ENCODE measurements at places on chromosomes 13 and 19.

- no peak for DNase-seq
Observed at GRCh38 chr13:67101730-67102467, 128.2 kb downstream of the PCDH9 start.

GRCh38 chr13:79966493-79966895 lies 374.4 kb downstream of the SPRY2 start:
- no peak for DNase-seq

DNA sequence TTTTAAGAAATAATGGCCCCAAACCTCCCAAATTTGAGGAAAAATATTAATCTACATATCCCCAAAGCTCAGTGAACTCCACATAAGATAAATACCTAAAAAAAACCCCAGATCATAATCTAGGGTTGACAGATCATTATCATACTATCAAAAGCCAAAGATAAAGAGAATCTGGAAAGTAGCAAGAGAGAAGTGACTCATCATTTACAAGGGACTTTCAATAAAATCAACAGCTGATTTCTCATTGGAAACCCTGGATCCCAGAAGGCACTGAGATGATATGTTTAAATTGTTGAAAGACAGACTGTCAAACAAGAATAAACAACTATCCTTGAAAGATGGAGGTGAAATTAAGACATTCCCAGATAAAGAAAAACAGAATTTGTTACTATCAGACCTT lies 199.3 kb downstream of the KCNRG start:
- no peak for DNase-seq

GRCh38 chr13:36752673-36753072 lies 66.3 kb upstream of the RFXAP start:
- no peak for DNase-seq

DNA sequence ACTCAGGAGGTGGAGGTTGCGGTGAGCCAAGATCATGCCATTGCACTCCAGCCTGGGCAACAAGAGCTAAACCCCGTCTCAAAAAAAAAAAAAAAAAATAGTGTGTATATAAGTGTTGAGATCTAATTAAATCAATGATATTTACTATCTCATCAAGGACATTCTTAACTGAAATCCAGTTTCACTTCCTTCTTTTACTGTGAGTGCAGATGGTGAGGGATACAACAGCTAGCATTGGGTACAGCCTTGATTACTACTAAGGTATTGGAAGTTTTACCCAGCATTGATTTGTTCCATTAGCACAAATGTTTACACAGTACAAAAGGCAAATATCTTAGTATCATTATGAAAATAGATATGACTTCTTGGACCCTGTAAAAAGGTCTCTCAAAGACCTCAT lies 546.6 kb downstream of the KCTD12 start:
- DNase-seq = no peak

DNA sequence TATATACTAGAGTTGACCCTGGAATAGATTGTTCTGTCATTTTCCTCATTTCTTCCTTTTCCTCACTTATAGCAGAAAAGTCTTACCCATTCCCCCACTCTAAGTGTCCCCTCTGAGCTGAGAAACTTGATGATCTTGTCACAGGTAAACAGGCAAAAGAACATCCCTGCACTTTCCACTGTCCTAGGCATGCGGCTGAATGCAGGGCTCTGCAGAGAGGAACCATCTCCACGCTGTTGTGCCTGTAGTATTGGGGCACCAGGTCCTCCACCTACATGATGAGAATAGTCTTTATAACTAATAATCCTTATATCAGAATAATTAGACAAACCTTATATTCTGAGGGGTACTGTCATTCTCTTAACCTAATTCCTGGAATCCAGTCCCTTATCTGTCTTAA lies 211.3 kb downstream of the RBM26 start:
- DNase-seq = no peak

DNA sequence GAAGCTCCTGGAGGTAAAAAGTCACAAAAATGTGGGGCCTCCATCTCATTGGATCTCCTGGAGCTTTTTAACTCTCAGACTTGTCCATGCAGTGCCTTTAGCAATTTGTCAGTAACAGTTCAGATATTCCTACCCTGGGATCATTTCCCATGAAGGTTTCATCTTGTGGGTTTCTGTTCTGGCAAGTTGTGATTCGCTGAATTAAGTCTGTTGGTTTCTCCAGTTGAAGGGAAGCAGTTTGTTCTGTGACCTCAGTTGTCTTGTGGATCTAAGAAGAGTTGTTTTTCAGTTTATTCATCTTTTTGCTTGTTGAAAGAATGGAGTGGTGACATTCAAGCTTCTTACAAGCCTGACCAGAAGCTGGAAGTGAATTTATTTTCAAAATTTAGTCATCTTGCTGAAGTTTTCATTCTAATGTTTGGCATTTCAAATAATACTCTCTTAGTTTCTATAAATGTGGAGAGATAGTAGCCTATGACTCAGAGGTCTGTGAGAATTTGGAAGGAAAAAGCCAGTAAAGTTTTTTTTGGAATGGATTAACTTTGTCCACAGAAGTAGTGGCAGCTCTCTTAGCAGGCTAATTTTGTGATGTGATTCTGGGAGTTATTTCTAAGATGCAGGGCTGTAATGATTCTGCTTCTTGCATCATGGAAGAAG lies 120.1 kb upstream of the CSNK1A1L start:
- no peak for DNase-seq

DNA sequence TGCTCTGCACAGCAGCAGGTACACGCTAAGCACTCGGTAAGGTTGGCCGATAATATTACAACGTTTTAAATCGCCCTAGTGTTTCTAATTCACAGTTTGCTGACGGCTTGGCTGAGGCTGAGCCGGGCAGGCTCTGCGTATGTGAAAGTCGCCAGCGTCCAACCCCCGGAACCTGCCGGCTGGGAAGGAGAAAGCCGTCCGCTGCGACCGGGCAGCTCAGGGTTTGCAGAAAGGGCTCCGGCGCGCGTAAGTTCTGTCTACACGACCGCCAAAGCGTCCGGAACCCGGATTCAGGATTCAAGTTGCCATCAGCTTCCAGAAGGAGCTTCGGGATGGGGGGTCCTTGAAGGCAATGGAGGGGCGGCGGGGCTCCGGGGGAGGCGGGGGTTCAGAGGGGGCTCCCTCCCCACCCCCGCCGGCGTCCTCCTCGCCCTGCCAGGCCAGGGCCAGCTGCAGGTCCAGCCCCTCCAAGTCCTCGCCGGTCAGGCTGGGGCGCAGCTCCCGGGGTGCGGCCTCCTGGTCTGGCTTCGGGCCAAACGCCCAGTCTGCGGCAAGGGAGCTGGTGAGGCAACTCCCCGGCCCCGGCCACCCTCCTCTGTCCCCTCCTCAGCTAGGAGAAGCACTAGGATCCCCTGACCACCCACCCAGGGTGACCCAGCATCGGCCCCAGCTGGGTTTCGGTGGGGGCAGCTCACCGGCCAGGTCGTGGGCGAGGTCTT lies 575 bp downstream of the SMIM44 start:
- DNase-seq = no peak

GRCh38 chr19:18443406-18443805 lies 5.5 kb upstream of the ISYNA1 start:
- DNase-seq = no peak

DNA sequence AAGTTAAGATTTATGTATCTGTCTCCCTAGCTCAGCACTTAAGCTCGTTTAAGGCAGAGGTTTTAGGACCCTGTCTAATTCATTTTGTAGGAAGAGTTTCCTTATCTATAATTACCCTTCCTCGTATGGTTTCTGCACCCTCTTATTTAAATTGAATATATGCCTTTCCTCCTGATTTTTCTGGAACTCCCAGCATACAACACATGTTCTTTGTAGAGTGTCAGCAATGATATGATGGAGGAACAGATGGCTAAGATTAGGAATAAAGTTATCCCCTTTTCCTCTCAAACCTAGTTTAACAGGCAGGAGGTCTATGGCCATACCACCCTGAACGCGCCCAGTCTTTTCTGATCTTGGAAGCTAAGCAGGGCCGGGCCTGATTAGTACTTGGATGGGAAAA lies 359.5 kb downstream of the PCDH17 start:
- no peak for DNase-seq

GRCh38 chr19:54248016-54248601 lies 5.5 kb upstream of the LILRA6 start:
- DNase-seq = no peak

GRCh38 chr13:95058680-95059079 lies 242.6 kb downstream of the ABCC4 start:
- DNase-seq = no peak

- no peak for DNase-seq
Observed at GRCh38 chr19:47741544-47742140, 3.7 kb upstream of the NOP53 start.

DNA sequence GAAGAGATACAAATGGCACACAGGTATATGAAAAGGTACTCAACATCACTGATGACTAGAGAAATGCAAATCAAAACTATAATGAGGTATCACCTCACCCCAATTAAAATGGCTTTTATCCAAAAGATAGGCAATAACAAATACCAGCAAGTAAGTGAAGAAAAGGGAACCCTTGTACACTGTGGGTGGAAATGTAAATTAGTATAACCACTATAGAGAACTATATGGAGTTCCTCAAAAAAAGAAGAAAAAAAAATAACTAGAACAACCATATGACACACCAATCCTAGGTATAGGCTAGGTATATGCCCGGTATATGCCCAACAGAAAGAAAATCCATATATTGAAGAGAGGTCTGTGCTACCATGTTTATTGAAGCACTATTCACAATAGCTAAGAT lies 150.9 kb downstream of the VWA8 start:
- no peak for DNase-seq

DNA sequence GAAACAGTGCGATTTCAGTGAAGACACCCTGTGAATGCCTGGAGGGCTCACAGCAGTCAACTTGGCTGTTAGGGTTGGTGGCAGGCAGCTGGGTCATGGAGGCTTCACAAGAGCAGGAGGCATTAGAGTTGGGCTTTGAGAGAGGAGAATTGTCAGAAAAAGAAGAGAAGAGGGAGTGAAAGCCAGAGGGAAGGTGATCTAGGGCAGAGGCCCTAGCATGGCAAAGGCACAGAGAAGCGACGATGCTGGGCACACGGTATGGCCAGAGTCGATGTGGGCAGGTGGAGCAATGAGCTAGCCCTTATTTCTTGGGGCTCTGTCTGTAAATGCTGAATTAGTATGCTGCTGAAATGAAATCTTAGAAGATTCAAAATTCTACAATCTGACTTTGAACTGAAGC lies 52.6 kb upstream of the OLFM4 start:
- no peak for DNase-seq

GRCh38 chr19:10293637-10294367 lies 4.0 kb downstream of the ICAM5 start:
- no peak for DNase-seq

DNA sequence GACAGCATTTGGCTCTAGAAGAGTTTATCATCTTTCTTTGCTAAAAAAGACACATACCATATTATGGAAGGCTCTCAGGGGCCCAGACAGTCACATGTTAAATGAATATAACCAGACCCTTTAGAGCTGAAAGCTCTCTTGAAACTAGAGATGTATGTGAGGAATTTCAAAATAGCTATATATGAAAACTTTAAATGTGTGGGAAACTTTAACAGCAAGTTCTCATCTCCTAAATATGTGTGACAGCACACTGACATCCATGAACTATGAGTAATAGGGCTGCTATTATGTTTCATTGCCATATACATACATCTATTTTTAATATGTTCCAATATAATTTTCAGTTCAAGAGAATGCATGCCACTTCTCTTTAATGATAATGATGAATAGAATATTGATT lies 509.5 kb downstream of the GPC6 start:
- DNase-seq = no peak

DNA sequence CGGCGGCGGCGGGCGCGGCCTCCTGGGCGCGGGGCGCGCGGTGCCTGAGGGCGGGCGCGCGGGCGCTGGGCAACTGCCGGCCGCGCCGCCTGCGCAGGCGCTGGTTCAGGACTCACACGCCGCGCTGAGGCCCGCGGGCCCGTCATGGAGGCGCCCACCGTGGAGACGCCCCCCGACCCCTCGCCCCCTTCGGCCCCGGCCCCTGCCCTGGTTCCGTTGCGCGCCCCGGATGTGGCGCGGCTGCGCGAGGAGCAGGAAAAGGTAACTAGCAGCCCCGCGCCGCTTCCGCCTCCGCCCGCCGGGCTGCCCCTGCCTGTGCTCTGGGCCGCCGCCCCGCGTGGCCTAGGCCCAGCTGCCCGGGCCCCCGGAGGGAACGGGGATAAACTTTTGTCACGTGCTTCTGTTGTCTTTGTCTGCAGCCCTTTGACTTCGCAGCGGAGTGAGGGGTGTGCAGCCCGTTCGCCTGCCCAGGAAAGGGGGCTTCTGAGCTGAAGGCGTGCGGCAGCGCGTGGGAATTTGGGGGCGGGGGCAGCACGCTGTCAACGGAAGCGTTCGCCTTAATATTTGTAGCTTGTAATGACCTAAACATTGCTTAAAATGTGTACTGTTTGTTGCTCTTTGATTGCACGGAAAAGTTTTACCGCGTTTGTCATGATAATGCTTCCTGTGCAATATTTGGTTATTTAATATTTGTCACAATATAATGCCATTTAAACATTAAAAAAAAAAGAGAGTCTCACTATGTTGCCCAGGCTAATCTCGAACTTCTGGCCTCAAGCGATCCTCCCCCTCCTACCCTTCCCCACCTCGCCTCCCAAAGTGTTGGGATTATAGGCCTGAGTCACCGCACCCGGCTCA lies 594 bp downstream of the URI1 start:
- peak; percentile 69 for DNase-seq

DNA sequence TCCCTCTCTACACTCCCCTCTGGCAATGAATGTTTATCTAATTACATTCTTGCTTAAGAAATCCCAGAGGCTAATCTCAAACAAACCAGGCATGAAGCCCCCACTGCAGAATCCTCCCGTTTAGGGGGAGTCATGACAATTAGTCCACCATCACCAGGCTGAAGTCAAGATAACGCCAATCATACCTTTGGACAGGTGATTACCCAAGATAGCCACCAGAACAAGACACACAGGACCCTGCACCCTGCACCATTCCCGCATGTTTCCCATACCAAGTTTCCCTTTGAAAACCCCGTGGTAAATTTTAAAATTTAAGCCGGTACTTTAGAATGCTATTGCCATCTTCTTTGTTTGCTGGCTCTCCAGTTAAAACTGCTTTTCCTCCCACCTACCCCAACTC lies 64.8 kb upstream of the XPO4 start:
- no peak for DNase-seq

- DNase-seq = no peak
Observed at GRCh38 chr13:46484561-46484960, 68.4 kb upstream of the LRCH1 start.

GRCh38 chr19:13024126-13024950 lies 29.1 kb downstream of the NFIX start:
- DNase-seq = no peak

DNA sequence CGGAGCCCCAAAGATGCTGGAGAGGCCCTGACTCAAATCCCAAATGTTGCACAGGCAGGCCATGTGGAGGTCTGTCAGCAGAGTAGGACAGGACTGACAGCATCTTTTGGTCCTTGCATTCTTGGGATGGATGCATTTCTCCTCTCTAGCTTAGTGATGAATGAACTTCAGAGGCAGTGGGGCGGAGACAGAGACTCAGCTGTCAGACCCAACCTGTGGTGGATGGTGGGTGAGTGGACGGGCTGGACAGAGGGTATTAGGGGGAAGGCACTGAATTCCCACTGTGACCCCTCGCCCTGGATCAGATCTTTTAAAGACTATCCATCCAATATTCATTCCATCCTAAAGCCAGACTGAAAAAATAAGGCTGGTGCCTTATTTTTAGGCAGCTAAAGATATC lies 39.3 kb upstream of the GJB6 start:
- no peak for DNase-seq

Data from HuH-7 (cell line).